ENCODE measurements at places on chromosomes 16 and 17.
A peak's percentile ranks its signal among the peaks of the same experiment; 100 is the strongest.

DNA sequence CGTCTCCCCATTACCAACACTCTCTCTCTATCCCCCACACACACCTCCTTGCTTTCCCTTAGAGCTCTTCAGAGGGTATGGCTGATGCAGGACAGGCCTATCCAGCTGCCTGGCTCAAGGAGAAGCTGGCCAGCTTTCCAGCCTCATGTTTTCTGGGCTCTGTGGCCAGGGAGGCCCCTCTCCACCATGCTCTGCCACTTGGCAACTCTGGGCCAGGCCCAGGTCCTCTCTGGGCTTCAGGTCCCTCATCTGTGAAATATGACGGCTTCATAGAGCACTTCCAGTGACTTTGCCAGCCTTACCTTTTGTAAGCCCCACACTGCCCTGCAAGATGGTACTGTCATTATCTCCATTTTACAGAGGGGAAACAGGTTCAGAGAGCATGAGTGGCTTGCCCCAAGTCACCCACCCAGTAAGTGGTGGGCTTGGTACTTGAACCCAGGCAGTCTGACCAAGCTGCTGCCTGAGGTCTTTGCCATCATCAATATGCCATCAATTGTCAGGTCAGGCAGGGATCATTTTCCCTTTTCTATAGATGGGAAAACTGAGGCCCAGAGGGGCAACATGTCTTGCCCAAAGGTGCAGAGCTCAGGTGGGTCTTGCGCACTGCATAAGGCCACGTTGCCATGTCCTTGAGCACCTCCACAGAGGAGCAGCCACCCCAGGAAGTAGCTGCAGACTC, 548 bp upstream of the ADGRG5 start:
- DNase-seq, result peak; percentile 44

DNA sequence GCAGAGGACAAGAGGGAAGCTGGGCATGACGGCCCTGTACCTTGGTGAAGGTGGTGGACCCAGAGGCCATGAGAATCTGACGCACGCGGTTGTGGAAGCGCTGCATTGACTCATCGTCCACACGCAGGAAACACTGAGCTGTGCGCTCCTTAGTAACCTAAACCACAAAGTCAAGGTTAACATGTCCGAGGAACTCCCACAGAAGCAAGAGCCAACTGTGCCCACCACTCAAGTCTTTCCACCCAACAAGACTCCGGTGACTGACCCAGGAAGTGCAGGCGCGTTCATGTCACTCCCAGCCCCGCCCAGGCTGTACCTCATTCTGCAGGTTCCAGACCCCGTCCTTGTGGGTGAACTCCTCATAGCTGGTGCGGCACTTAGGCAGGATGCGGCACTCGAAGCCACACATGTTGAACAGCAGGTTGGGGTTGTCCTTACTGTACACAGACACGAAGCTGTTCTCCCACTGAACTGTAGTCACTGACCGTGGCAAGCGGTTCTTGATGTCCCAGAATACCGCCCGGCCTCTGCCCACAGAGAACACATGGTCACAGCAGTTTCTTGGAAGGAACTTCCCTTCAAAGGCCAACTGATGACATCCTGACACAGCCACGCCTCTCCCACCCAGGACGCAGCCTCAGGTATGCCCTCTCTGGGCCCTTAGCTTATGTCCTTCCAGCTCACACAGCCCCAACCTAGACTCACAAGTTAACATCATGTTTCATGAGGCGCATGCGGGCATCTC, 11.5 kb downstream of the PRPF8 start:
- DNase-seq, result no peak

GRCh38 chr16:87602821-87603683, 744 bp downstream of the JPH3 start:
- DNase-seq, result no peak

- peak; percentile 67 for DNase-seq
Observed at GRCh38 chr17:45127548-45128300, 4.6 kb downstream of the PLCD3 start.

- no peak for DNase-seq
Observed at GRCh38 chr17:10663231-10663630, 6.1 kb upstream of the MYH3 start.

- DNase-seq, result no peak
Observed at GRCh38 chr17:10197721-10198508, 491 bp downstream of the GAS7 start.

- DNase-seq, result no peak
Observed at GRCh38 chr17:72215928-72216327, 95.1 kb downstream of the SOX9 start.

DNA sequence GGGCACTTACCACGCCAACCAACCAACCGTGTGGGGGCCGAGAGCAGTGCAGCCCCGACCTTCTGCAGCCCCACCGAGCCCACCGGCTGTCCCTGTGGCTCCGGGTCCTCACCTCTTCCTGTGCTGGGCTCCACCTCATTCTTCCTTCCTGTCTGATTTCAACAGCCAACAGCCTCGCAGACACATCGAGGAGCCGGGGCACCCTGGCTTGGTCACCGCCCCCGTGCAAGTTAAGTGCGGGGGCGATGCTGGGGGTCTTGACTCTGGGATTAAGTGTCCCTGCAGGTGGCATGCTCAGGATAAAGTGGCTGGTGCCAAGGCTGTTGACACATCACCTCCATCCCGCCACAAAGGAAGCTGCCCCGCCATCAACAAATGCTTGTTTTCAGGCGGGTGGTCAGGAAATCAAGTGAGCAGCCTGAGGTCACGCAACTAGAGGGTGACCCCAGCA, at the start of gene NLRC3:
NLRC3 (minus strand) TSS at position 102 of the 451 bp plus-strand sequence. CDS start 12,367 bp downstream, outside the sequence.
- no peak for DNase-seq

- DNase-seq, result no peak
Observed at GRCh38 chr16:59148769-59149155, 414.6 kb upstream of the GOT2 start.

DNA sequence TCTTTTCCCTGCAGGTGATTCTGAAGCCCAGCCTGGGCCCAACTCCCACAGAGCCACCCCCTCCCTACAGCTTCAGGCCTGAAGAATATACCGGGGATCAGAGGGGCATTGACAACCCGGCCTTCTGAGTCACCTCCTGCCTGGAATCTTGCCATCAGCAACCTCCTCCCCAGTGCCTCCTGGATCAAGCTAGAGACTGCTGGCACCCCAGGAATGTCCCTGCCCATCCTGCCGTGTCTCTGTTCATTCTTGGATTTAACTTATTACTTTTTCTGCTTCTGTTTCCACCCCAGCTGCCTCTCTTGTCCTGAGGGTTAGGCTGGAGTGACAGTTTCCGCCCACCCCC, 4.9 kb downstream of the TMEM92 start:
- DNase-seq, result no peak

- DNase-seq, result peak; percentile 19
Observed at GRCh38 chr16:47065766-47066688, 77.7 kb downstream of the NETO2 start.

DNA sequence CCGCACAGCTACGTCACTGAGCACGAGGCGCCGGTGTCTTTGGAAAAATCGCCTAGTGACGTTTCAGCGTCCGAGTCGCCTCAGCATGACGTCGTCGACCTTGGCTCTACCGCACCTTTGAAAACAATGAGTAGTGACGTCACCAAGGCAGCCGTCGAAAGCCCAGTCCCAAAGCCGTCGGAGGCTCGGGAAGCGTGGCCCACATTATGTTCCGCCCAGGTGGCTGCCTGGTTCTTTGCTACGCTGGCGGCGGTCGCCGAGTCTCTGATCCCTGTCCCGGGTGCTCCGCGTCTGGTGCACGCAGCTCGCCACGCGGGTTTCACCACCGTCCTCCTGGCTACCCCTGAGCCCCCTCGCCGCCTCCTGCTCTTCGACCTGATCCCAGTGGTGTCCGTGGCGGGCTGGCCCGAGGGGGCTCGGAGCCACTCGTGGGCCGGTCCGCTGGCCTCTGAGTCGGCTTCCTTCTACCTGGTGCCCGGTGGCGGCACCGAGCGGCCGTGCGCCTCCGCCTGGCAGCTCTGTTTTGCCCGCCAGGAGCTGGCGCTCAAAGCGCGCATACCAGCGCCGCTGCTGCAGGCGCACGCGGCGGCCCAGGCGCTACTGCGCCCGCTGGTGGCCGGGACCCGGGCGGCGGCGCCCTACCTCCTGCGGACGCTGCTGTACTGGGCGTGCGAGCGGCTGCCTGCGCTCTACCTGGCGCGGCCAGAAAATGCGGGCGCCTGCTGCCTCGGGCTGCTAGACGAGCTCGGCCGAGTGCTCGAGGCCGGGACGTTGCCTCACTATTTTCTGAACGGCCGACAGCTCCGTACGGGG, 1.5 kb downstream of the TMEM102 start:
- DNase-seq, result peak; percentile 88

DNA sequence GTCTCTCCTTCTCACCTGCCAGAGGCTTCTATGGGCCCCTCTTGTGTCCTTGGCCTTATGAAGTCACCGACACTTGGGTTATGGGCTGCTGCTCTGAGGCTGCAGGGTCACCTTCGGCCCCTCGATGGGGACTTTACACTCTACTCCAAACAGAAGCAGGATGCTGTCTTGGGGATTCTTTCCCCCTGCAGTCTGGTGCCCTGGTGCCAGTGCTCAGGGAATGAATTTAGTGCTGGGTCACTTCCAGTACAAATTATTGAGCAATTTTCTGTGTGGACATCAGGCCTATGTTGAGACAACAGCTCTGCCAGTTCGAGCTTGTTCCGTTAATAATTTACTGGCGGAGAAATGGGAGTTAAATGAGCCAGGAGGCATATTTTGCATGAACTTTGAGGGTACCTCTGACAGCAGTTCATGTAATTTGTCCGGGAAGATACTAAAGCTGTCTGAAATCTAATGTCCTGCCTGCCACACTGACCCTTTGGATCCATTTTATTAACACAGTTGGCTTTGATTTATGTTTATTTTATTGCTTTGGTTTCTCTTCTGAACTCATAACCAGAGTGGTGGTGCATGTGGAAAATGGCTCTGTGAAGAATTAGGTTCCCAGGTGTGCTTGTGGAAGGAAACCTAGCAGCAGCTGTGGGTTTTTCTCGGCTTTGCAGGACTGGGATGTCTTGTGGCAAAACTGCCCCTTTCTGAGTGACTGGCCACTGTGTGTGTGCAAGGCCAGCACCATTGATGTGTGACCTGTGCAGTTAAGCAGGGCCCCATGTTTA, 34.1 kb upstream of the DHX8 start:
- DNase-seq, result no peak

DNA sequence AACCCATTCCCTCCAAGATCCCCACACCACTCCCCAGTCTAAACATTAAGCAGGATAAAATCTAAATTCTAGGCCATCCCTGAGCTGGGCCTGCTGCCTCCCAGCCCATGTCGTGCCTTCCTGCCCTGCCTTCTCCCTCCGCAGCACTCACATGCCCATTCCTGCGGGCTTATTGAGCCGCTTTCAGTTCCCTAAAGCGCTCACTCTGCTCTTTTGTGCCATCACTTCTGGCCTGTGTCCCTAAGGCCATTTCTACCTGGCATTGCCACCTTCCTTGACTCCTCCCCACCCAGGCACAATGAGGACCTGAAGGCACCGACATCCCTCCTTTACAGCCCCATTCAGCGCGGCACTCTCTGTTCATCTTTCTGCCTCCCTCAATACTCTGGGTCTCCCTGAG, 13.0 kb upstream of the RAB5C start:
- DNase-seq, result no peak

- DNase-seq, result no peak
Observed at GRCh38 chr16:83539736-83540490, 267.9 kb upstream of the HSBP1 start.

GRCh38 chr16:54564841-54565240, 278.3 kb upstream of the IRX3 start:
- DNase-seq, result no peak

GRCh38 chr17:63474586-63475460, 2.0 kb upstream of the ACE start:
- DNase-seq, result no peak

- no peak for DNase-seq
Observed at GRCh38 chr16:4746215-4746614, 11.9 kb downstream of the DNAAF8 start.

DNA sequence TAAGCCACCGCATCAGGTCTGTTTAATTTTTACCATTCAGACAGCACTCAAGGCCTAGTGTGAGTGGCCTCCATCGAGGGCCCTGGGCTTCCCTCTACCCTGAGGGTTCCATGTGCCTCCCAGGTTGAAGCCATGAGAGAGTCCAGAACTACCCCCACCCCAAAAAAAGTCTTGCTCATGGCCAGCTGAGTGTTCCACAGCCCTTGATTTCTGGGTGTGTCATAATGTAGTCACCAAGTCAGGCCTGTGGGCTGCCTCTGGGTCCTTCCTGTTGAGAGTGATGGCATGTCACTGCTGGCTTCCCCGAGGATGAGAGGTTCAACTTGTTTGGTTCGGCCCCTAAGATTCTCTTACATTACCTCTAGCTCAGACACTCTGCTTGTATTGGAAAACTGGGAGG, 100.6 kb downstream of the PITPNC1 start:
- no peak for DNase-seq

DNA sequence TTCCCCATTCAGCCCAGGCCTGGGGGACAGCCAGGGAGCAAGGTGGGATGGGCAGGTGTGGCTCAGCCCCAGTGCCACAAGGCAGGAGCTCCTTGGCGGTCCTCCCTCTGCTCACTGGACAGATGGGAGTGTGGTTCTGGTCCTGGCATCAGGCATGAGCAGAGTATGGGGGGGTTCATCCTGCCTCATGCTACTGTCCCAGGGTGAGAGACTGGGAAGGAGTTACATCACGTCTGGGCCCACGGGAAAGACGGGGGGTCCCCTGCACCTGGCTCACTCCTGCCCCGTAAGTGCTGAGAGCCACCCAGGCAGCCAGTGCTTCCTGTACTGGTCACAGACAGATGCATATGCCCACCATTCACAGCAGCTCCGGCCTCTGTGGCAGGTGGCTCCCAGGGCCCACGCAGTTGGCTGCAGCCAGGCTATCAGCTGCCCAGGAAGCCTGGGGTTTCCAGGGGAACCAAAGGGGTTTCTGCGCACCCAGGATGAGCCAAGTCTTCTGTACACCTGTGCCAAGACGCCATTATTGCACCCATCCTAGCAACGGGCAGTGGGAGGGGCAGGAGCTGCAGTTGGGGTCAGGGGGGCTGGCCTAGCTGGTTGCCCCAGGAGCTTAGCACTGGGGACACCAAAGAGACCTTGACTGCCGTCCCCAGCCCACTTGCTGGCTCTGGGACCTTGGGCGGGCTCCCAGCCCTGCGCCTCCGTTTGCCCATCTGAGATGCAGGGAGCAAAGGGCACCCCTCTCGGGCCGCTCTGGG, 1.9 kb downstream of the BAIAP3 start:
- DNase-seq, result no peak

- no peak for DNase-seq
Observed at GRCh38 chr16:50664270-50664669, 16.8 kb downstream of the SNX20 start.
